ENCODE measurements at places on chromosomes 3 and 15.

DNA sequence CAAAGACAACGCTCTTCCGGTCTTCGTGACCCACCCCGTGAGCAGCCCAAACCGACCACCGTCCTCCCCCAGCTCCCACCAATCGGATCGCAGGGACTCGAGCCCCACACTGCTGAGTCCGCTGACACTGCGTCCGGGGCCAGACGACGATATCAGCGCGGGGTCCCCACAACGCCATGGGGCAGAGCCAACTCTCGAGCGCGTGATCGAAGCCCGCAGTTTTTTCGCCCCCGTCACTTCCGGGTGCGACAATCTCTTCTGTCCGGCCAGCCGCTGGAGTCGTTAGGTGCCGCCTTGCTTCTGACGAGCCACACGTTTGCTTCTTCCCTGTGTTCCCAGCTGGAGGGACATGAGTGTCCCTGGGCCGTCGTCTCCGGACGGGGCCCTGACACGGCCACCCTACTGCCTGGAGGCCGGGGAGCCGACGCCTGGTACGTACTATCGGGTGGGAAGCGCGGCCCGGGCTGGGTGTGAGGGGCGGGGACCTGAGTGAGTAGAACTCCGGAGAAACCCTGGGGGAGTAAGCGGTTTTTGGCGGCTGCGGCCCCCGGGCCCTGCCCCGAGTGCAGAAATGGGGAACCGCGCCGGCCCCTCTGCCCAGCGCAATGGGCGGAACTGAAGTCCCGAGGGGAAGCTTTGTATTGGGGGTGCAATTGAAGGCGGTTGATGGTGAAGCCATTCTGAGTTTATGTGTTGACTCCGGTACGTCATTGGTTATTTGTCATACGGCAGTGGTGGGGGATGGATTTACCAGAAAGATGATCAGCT is at the start of gene BLOC1S6:
BLOC1S6 (plus strand) TSS at position 285 of the 768 bp plus-strand sequence; CDS start at position 350, 65 bp downstream.
- DNase-seq: peak; percentile 97

- DNase-seq: no peak
Observed at GRCh38 chr3:141767066-141767465, 3.9 kb downstream of the GRK7 start.

DNA sequence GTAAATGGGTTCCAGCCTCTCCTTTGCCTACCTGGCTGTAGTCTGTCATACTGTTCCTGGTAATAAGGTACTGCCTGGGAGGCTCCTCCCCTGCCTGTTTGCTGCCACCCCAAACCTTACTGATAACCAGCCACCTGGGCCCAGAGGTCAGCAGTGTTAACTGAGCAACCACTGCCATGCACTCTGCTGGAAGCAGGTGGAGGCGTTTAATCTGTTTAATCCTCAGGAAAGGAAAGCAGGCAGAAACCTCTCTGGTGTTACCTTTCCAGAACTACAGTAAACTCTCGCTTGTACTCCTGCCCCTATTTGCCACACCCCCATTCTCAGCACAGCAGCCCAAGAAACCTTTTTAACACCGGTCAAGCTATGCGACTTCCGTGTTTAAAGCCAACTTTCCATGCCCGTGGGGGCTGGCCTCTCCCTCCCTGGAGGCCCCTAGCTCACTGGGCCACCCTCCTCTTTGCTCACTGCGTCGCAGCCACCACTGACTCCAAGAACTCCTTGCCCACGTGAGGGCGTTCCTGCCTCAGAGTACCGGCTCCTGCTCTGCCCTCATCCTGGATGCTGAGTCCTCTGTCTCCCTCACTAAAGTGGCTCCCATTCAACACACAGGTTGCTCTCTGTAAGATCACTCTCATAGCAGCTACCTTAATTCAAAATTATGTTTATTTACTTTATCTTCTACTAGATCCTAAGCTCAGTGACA is 8.3 kb downstream of the BDH1 start:
- no peak for DNase-seq

DNA sequence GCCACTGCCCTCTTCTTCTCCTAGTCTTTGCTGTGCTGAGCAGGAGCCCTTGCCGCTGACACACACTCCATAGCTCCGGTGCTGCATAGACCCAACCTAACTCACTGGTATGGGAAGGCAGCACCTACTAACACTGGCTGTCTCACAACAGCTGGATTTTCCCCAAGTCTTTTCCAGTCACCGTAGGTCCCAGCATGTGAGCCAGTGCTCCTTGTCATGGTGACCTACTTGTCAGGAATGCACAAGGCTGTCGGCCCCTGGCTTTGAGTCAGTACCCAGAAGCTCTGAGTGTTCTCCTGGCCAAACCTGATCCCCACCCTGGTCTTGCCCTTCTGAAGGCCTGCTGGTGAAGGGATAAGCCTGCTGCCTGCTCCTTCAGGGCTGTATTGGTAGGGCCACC is 25.7 kb downstream of the AMOTL2 start:
- no peak for DNase-seq

DNA sequence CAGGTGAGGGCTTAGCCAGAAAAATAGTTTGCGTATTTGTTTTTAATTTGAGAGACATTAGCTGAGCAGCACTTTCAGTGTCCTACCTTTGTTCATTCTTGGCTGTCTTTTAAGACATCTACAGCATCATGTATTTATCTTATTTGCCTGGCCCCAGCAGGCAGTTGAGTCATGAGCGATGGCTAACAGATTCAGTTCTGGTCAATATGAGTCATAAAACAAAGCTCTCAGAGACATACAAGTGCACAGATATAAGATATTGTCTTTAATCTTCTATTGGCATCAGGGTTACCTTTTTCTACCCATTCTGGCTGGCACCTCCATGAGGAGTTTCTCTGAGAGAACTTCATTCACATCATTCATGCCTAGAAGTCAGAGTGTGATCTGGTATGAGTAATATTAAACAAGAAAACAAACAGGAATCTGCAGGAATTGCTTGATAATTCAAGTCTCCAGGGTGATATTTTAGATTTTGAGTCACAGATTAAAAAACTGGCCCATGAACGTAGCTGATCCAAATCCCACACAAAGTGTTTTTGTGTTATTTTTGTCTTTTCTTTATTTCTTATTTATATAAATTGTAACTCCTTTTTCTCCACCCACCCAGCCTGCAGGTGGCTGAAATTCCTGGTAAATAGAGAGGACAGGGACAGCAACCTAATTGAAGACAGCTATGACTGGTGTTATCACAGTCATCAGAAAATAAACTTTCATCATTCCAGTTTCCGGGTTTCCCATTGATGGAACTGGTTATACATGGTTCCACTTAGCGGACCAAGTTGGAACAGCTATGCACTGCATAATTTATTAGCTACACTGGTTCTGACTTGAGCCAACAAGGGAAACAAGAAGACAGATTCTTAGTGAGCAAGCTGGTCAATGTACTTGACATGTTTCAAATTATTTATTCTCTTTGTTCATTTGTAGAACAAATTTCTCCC is 47.3 kb downstream of the PLSCR2 start:
- DNase-seq: no peak

GRCh38 chr3:115512565-115513415 is 110.5 kb upstream of the GAP43 start:
- DNase-seq: no peak

DNA sequence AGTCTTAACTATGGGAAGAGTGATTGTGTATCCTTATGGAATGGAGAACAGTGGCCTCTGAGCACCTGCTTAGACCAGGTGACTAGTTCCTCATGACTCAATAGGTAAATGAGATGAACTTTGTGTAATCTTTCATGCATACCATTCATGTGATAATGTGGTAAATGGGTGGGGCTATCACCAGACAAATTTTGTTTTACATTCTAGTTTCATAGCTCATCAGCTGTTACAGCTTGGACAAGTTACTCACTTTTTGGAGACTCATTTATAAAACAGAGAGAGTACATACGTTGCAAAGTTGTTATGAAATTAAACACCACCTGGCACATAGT is 103.7 kb upstream of the TGFBR2 start:
- no peak for DNase-seq

- no peak for DNase-seq
Observed at GRCh38 chr15:70320482-70320881, 222.8 kb upstream of the TLE3 start.

- no peak for DNase-seq
Observed at GRCh38 chr15:38886315-38887163, 321.9 kb upstream of the RASGRP1 start.

DNA sequence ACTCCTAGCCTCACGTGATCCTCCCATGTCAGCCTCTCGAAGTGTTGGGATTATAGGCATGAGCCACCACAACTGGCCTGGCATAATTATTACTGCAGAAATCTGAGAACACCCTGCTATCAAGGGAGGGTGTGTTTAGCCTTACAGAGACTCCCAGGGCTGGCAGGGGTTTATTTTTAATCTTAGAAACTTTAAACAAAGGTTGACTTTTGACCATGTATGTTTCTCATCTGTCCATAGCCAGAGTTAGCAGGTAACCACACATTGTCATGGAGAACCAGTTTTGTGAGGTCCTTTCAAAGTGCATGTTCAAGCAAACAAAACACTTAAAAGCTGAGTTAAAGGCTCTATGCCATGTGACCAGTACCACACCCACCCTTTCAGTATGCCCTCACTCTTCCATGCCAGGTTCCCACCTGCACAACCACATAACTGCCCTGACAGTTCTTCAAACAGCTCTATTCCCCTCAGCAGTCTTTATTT is 11.1 kb downstream of the SIAH2 start:
- peak; percentile 36 for DNase-seq

- DNase-seq: peak; percentile 86
Observed at GRCh38 chr3:10008588-10009344, 17.5 kb upstream of the FANCD2 start.

DNA sequence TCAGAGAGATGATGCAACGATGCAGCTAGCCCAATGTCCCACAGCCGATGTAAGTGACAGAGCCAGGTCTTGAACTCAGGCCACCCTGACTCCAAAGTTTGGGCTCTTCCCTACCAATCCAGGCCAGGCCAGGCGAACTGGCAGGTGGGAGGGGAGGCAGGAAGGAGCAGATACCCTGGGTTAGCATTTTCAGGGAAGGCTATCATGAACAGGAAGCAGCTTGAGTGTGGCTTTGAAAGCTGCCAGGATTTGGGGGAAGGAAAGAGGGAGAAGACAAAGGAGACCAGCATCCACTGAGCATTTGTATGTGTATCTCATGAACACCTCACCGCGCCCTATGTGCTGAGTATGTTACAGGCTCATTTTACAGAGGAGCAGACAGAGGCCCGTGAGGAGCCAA is 38.8 kb downstream of the LMCD1 start:
- no peak for DNase-seq

DNA sequence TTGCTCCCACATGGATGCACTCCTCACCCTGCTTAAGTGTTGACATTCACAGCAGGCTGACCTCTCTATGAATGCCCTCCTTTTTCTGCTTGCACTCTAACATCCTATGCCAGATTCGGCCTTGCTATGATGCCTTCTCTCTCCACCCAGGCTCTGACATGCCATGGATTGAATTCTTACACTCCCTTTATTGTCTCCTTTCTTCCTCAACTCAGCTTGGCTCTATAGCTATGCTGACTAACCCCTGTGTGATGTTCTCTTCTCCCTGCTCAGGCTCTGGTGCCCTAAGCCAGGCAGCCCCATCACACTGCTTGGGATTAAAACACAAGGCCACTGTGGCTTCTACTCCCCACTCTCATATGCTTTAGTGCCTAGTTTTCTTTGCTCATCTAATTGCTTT is 563.7 kb downstream of the NSUN3 start:
- no peak for DNase-seq

- no peak for DNase-seq
Observed at GRCh38 chr15:99983171-99983885, 250.1 kb upstream of the LYSMD4 start.

GRCh38 chr15:43930556-43930955 is 103.8 kb downstream of the WDR76 start:
- no peak for DNase-seq

DNA sequence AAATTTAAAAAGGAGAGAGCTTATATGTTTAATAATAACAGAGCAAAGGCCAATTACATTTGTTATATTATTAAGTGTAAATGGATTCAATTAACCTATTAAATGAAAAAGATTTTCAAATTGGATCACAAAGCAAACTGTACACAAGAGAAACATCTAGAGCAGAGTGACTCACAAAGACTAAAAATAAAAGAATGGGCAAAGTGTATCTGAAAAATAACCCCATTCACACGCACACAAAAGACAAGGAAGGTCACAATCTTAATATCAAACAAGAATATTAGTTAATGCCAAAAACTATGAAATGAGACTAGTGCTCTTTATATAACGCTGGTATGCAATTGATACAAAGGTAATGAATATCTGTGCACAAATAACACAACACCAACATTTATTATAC is 65.7 kb downstream of the MOBP start:
- no peak for DNase-seq

All from erythroblast (primary cell).